Sigmoid colon (tissue), 7 donors: ENCODE measurements at places on chromosomes 2 and 18. TPM values are rescaled to one million over a fixed set of nuclear protein-coding genes. Genes with fewer than 3 reads are reported as not detected.

DNA sequence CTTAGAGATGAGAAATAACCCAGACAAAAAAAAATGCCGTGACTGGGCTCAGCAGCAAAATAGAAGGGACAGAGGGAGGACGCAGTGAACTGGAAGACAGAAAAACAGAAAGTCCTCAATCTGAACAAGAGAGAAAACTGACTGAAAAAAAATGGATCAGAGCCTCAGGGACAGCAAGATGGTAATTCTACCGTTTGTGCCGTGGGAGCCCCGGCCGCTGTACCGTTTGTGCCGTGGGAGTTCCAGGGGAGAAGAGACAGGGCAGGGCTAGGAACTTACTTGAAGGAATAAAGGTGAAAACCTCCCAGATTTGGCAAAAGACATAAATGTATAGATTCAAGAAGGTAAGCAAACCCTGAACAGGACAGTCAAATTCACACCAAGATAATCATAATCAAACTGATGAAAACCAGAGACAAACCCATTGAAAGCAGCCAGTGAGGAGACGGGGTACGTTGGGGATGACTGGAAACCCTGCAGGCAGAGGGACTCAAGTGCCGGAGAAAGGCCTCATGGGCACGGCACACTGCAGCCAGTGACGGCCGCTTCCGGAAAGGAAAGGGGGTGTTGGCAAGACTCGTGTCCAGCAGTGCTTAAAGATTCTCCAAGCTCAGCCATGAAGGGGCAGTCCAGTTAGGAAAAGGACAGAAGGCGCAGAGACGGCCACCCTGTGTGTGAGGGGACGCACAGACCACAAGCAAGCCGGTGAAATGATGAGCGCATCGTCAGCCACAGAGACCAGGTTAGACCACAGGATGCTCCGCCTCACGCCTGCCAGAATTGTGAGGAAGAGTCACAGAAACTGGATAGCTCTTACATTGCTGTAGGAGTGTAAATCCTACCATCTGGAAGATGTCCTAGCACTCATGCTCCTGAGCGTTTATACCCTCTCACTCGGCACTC, 40.0 kb upstream of the NFATC1 start:
- no peak for DNase-seq
- H3K27ac ChIP-seq, result no peak overlapping the region
- no peaks in the 10 kb centered on the region for H3K27me3 ChIP-seq

DNA sequence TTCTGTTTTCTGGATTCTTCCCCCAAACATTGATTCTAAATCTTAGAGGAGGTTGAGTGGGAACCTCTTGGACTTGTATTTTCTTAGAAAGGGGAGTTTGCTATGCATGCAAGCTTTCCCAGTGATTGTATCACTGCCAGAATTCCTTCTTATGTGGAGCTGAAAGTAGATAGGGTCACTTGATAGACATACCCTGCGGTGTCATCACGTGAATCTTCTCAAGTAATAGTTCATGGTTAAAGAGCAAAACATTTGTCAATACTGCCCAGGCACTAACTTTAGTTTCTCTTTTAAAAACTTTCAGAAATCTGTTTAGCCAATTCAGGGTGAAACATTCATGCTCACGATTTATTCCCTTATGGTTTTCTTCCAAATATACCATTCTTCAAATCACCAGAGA, 6.4 kb downstream of the PMAIP1 start:
- H3K36me3 ChIP-seq, result no peaks in the 10 kb centered on the region
- DNase-seq, result no peak
- H3K27ac ChIP-seq, result no peak overlapping the region
- H3K27me3 ChIP-seq, result peaks cover 27% of the 10 kb centered on the region
- H3K4me1 ChIP-seq, result no peaks in the 10 kb centered on the region
- H3K4me3 ChIP-seq, result no peak overlapping the region

The MYCN gene
- 0.54 TPM for total RNA-seq

- H3K36me3 ChIP-seq, result no peaks in the 10 kb centered on the region
- no peaks in the 10 kb centered on the region for H3K27me3 ChIP-seq
- no peak overlapping the region for H3K4me3 ChIP-seq
- no peaks in the 10 kb centered on the region for H3K4me1 ChIP-seq
Observed at GRCh38 chr2:106191511-106192016, 2.5 kb downstream of the UXS1 start.

The EGR4 gene
- total RNA-seq, result not detected
